Esophagus mucosa (tissue), 1 donor: ENCODE measurements at places on chromosomes 6 and 20. TPM values are rescaled to one million over a fixed set of nuclear protein-coding genes. Genes with fewer than 3 reads are reported as not detected.

Gene ADGB
- not detected for total RNA-seq

Gene CAGE1
- total RNA-seq = 0.28 TPM

Gene TNXB
- 7.6 TPM for total RNA-seq

Gene TMEM74B
- total RNA-seq = 1.4 TPM

Gene YTHDF1
- 22.5 TPM for total RNA-seq

Gene CNR1
- 0.72 TPM for total RNA-seq

Gene TBC1D32
- total RNA-seq = 6.0 TPM

Gene ARMC12
- total RNA-seq = not detected

Gene OTOR
- not detected for total RNA-seq

Gene ETV7
- 2.1 TPM for total RNA-seq

Gene OR2H1
- not detected for total RNA-seq

Gene CST2
- not detected for total RNA-seq

Gene E2F1
- 3.7 TPM for total RNA-seq
